Spinal cord (tissue), 10 donors: ENCODE measurements at places on chromosomes 11 and 22. TPM values are rescaled to one million over a fixed set of nuclear protein-coding genes. Genes with fewer than 3 reads are reported as not detected.

GRCh38 chr11:65576867-65577755, 1.3 kb downstream of the EHBP1L1 start:
- no peak for DNase-seq

Gene OR4C12
- polyA plus RNA-seq: not detected

Gene TIGD3
- 3.4 TPM for polyA plus RNA-seq

DNA sequence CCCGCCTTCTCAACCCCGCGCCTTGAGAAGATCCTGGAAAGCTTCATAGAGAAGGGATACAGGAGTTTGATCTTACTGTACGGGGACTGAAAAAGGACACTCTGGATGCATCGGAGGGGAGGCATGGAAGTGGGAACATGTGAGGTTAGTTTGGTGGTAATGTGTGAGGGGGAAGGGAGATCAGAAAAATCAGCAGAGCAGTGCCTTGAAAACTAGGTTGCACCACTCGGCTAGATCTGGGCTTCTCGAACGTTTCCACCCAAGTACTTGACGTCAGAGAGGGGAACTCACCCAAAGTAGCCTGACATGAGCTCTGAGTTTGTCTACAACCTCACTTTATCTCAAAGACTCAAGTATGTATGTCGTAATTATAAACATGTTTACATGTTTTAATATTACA, 14.5 kb downstream of the USP35 start:
- no peak for DNase-seq

DNA sequence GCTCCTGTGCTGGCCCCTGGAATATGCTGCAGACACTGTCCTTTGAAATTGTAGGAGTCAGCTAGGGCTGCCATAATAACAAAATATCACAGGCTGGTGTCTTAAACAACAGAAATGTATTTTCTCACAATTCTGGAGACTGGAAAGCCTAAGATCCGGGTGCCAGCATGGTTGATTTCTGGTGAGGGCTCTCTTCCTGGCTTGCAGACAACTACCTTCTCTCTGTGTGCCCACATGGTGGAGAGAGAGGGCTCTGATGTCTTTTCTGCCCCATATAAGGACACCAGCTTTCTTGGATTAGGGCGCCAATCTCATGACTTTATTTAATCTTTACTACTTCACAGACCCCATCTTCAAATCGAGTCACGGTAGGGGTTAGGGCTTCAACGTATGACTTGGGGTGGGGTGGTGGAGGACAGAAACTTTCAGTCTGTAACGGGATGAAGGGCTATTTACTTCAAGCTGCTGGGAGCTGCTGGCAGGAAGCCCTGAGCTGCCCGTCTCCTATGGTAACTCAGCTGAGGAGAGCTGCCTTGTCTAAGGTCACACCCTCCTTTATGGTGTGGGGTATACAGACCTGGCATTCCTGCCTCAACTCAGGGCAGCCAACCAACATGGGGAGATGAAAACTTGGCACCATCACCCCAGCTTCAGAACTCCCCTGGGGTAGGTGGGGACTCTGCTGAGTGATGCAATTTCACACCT, 142.9 kb upstream of the ZBED5 start:
- no peak for DNase-seq

Gene ZNF215
- 3.1 TPM for polyA plus RNA-seq
